ENCODE measurements at places on chromosomes 12 and 14. TPM values are rescaled to one million over a fixed set of nuclear protein-coding genes. Genes with fewer than 3 reads are reported as not detected.

GRCh38 chr14:48983351-48983888, 602.8 kb downstream of the RPS29 start:
- DNase-seq, result no peak

GRCh38 chr12:95168746-95169145, 48.5 kb downstream of the FGD6 start:
- no peak for DNase-seq

GRCh38 chr14:36238666-36239363, 62.3 kb upstream of the PTCSC3 start:
- DNase-seq, result no peak

DNA sequence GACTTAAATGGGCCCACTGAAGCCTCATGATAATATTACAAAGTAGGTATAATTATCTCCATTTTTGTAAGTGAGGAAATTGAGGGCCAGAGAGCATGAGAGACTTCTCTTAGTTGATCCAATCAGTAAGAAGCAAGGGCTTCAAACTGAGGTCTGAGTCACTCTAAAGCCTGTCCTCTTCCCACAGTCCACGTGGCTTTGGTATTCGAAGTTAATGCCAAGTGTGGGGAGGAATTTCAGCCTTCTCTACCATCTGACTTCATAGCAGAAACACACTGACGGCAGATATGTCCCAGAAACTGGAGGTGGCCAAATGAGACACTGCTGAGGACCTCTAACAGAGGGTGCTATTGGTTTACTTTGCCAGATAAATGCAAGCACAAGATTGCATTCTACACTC, 114.4 kb upstream of the OVCH1 start:
- DNase-seq, result no peak

DNA sequence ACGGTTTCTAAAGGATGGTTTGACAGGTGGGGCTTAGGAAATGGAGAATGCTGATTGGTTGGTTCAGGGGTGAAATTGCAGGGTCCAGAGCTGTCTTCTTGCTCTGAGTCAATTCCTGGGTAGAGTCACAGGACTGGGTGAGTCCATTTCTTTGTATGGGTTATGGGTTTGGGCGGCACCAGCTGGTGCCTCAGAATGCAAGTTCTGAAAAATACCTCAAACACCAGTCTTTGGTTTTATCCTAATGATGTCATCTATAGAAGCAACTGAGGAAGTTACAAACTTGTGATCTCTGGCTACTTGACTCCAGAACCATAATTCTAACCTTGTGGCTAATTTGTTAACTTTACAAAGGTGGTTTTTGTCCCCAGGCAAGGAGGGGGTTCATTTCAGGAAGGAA, 47.6 kb upstream of the EIF5 start:
- DNase-seq, result no peak

OR4K1 gene
- total RNA-seq, result not detected

CLEC4D gene
- total RNA-seq, result not detected

ENDOU gene
- total RNA-seq, result not detected
